ENCODE measurements at places on chromosomes 5 and 9.

DNA sequence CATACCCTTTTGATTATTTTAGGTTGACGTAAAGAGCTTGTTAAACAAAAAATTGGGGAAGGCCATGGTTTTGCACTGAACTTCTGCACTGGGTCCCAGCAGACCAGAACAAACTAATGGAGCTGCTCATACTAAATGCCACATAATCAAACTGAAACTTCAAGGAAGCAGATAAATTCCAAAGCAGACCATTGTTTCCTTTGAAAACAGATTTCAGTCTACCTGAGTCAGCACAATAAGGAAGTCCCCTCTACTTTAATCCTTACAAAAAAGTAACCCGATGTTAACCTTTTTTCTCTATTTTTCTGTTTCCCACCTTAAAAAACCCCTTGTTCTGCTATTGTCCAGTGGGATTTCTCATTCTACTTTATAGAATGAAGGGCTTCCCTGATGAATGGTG, 39.2 kb downstream of the WDR36 start:
- no peak for DNase-seq

DNA sequence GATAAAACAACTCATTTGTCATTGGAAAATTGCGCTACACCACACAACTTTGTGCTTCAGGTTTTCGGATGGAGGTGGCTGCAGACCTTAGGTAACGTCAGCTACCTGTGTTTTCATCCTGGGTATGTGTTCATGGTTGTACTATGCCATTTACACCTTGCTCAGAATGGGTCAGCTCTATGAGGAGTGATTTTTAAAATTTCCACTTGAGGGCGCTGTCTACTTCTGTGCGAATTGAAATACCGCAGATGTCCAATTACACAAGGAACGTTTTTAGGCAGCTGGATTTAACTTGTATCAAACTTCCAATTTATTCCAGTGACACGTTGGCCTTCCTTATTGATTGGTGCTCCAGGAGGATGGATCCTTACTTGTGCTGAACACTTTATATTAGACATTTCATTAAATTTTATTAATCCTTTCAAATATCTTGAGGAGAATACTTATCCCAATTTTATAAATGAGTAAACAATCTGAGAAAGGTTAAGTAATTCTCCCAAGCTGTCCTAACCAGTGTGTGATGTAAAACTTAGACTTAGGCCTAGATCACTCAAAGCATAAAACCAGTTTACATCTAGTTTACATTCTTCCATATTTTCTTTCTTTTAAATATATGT, 23.4 kb downstream of the DMRTA1 start:
- DNase-seq = no peak

DNA sequence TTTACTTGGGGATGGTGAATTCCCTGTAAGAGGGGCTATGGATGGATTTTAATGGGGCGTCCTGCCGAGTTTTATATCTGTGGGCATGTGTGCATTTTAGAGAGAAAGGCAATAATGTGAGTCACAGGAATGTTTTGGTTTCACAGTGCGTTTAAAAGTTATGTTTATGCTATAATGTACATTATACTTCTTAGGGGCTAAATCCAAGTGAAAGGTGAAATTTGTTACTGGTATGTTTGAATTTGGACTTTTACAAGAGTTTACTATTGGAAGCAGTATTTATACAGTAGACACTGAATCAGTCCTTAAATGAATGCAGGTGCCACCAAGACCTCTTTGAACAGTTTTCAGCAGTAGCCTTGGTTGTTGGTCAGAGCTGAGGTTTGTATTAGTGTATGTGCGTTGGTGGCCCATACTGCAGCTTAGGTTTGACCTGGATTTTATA, 5.6 kb downstream of the JMY start:
- no peak for DNase-seq

DNA sequence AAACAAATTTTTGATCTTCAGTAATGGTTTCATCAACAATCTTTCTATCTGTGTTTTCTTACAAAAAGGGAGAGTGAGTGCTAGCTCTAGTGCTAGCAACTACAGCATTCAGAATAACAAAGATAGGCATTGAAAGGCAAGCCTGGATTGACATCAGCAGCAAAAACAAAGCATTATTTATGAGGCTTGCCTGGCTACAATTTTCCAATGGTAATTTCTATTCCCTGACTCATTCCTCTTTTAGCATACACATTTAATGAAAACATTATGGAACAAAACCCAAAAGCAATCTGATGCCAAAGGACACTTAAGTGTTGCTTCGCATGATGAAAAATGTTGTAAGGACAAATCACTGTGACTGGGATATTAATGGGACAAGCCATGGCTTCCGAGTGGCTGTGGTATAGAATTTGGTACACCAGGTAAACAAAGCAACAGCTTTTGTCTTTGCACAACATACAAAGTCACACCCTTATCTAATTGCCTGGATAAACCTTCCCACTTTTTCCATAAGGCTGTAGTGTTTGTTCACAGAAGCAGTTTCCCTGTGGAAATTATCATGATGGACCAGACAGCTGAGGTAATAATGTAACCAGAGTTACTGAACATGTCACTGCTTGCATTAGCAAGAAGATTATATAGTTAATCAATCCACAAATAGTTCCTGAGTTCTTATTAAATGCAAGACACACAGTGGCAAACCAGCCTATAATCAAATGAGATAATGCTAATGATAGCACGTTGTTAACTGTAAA, 179.8 kb upstream of the EDIL3 start:
- no peak for DNase-seq

- DNase-seq = peak; percentile 16
Measured at GRCh38 chr5:168987543-168988300, 313.2 kb downstream of the SLIT3 start.

- no peak for DNase-seq
Measured at GRCh38 chr9:99778308-99778707, 43.4 kb upstream of the NR4A3 start.

- no peak for DNase-seq
Measured at GRCh38 chr5:127772531-127772930, 69.3 kb downstream of the CCDC192 start.

GRCh38 chr5:172939611-172940267, 19.5 kb upstream of the RPL26L1 start:
- DNase-seq = no peak

- no peak for DNase-seq
Measured at GRCh38 chr9:6896562-6896961, 138.8 kb downstream of the KDM4C start.

- DNase-seq = no peak
Measured at GRCh38 chr9:90078988-90079421, 474.2 kb downstream of the GADD45G start.

DNA sequence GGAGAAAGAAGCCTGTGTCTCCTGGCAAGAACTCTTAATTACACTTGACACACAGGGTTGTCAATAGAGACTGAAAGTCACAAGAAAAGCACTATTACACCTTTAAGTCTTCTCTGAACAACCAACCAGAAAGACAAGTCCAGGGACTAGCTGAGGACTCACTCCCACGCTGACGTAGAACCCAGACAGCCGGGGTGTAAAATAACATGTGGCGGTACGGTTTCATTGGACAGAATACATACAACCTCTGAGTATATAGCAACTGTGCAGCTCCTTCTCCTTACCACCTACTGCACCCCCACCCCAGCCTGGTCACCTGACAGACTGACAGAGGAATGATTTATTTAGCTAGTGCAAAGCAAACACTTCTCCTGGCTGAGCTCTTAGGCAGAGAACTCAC, 103.4 kb upstream of the RASEF start:
- no peak for DNase-seq
